ENCODE measurements at places on chromosomes 2 and 18.

GRCh38 chr2:181818840-181819239, 72.7 kb upstream of the ITPRID2 start:
- no peak for DNase-seq

DNA sequence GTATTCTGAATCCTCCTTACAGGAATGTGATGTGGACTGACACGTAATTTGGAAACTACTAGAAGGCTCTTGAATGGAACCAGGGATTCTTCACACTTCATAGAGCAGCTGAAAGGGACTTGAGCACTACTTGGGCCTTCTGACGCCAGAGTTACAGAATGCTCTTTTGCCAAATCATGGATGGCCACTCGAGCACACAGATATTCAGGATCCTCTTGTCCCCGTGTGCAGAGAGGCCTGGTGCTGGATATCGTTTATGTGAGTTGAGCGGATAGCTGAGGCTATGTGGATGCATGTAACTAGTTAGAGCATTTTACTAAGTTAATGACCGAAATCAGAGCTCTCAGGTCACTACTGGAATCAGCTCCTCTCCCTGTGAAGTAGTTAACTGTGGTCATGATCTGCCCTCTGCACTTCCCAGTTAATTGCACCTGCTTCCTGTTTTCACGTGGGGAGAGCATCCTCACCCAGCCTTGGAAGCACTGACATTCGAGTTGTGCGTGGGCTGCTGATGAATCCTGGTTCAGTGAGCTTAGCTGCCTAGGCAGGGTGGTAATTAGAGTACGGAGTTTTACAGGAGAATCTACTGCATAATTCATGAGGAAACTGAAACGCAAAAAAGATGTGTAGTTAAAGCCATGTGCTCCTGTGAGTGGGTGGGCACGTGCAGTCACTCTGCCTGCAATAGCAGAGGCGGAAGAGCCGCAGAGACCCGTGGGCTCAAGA, 5.2 kb upstream of the TPO start:
- no peak for DNase-seq

GRCh38 chr2:166384774-166385173, 9.0 kb upstream of the SCN9A start:
- peak; percentile 12 for DNase-seq

DNA sequence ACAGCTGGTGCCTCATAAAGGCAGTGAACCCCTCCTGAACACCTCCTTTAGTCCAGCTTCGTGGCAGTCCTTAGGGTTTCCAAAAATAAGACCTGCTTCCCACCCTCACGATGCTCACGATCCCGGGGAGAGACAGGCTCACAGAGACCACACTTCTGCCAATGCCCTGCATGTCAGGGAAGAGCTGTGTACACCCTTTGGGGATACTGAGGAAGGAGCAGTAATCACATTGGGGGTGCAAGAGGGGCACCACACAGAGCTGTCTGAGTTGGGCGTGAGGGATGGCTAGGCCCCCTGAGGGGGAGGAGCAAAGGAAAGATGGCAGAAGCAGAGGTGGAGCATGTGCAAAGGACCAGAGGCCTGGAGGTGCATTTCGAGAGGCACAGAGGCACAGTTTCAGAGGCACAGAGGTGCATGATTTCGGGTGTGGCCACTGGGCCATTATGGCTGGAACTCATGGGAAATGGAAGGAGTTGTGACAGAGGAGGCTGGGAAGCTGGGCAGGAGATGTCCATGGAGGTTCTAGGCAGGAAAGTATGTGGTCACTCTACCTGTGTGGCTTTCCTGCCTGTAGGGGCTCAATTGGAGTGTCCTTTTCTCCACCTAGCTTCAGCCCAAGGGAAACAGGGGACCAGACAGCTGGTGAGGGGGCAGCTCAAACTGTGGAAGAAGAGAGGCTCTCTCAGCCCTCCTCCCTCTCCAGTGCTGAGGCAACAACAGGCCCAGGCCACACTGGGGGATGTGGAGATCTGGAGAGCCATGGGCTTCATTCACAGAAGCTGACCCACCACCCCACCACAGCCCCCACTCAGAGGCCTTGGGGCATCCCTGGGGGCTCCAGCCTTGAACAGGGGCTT, 115.9 kb downstream of the CAPN13 start:
- DNase-seq, result no peak

DNA sequence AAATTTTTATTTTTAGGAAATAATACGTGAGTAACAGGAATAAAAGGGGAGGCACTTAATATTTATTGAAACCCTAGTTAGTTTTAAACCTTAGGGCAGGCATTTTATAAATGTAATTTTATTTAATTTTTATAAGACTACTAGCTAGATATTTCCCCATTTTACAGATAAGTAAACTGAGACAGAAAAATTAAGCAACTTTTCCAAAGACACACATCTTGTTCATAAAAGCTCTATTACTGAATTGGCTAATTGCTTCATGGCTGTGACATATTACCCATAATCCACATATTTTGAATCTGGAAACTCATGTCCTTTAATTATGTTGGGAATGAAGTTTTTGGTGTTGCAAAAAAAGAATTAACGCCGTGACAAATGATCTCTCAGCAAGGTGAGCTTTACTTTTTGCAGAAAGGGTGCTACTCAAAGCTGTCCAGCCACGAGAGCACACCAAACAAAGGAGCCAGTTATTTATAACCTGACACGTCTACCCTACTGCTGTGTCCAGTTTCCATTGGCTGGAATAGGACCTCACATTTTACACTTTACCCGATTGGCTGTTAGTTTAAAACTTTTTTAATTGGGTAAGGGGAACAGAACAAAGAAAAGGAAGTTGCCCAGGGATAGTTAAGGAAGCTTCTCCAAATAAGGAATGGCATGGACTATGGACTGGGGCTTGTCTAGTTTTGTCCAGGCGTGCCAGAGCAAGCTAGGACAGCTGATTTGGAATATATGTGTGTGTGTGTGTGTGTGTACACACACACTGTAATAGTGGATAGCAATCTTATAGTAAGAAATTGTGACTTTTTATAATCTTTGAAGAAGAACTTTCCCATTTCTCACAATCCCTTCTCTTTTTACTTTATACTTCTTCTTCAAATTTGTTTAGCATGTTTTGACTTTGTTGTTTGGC, 54.2 kb downstream of the COMMD1 start:
- no peak for DNase-seq

DNA sequence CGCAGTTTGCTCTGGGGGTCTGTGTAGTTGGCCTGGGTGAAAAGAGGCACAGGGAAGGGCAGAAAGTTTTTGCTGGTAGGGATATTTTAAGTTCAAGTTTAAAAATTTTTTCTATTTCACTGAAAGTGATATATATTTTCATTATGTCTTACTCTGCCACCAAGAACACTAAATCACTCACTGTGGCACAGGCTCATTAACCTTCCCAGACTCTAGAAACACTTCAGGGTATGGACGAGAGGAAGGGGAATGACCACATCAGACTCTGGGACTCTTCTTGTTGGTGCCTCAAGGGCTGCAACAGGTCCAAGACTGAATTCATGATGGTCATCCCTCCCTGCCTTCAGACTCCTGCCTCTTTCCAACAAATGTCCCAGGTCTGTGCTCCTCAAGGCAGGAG, 29.0 kb downstream of the INO80C start:
- DNase-seq, result no peak

DNA sequence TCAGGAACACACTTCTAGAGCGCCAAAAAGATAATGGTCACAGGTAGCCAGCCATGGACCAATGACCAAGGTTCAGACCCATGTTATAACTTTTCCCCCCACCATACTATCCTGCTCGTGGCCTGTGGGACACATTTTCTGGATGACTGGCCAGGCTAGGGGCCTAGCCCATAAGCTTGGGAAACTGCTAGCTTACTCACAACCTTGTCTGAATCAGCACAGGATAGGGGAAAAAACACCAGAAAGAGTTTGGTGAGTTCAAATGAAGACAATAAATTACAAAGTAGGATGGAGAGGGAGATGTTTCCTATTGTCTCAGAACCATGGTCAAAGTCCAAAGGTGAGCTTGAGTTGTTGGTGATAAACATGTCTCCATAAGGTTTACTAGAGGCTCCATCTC, 156.3 kb upstream of the CCDC68 start:
- DNase-seq, result no peak

- no peak for DNase-seq
These were observed 320.1 kb upstream of the KYNU start for GRCh38 chr2:142557391-142557790.

GRCh38 chr2:73920577-73921545, 5.8 kb upstream of the DGUOK start:
- DNase-seq, result peak; percentile 95

- no peak for DNase-seq
These were observed 271.6 kb downstream of the ZNF516 start for GRCh38 chr18:76223403-76223802.

- no peak for DNase-seq
These were observed 16.9 kb downstream of the EIF5B start for GRCh38 chr2:99354070-99354469.

DNA sequence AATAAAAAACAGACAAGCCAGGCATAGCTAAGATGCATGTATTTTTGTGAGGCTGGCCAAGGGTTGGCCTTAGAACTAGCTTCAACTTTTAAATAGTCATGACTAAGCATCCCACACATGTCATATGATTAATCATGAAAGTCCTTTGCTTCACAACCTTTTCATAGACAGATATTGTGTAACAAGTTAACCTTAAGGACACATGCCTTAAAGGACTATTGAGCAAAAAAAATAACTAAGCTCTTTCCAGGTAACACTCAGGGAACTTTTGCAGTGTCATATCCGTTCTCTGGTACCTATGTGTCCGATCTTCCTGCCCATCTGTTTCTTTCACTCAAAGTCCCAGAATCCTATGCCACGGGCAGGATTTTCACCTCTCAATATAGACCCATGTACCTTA, 498.4 kb downstream of the STK39 start:
- peak; percentile 42 for DNase-seq

- no peak for DNase-seq
These were observed 3.9 kb downstream of the TP53I3 start for GRCh38 chr2:24080701-24081100.

DNA sequence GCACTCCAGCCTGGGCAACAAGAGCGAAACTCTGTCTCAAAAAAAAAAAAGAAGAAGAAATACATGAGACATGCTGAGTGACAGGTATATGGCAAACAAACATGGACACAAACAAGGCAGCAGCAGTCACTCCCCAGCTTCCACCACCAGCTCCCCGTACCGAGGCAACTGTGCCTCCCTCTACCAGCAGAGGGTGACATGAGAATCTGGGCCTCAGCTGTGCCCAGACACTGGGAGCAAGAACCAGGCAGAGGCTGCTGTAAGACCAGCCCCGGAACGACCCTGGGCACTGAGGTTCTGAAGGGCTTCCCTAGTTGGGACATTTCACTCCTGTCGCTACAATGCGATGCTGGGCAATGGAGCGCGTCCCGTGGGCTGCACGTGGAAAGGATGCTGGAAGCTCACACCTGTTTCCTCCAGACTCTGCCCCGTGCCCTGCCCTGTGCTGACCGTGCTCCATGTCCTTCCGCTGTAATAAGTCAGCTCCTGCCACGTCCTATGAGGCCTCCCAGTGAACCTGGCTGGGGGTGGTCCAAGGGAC, 37.1 kb downstream of the BOK start:
- peak; percentile 56 for DNase-seq

DNA sequence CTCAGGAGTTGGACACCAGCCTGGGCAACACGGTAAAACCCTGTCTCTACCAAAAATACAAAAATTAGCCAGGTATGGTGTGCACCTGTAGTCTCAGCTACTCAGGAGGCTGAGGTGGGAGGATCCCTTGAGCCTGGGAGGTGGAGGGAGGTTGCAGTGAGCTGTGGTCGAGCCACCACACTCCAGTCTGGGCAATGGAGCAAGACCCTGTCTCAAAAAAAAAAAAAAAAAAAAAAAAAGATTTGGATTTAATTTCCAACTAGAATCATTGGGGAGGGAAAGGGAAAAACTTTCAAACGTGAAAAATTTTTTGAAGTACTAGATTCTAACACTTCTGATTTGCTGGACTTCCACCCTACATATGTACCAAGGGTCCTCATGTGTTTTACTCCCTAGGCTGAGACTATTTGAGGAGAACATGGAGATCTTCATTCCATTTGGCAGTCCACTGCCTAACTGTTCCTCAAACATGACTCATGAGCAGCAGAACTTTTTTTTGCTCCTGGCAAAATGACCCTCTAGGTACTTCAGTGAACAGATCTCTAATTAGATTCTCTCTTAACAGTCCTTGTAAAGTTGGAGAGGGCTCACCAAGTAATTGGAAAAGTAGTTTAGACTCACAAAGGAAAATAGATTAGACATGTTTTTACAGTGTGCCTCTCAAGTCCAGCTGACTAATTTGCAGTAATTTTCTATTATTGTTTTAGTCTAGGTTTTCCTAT, 267.6 kb downstream of the METTL4 start:
- no peak for DNase-seq

DNA sequence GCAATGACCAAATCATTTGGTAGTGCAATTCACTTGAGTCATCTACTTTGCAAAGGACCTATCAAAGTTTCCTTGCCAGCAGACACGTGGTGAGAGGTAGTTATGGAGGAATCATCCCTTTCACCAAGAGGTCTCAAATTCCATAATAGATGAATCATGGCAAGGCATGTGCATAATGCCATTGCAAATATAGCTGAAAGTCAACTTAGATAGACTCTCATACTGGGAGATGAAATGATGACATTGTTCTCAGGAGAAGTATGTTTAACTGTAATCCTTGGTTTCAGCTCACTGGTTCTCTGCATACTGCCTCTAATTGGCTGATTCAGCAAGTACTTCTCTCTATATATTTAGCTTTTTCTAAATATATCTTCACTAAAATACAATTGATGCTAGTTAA, 57.2 kb downstream of the CALCRL start:
- DNase-seq, result no peak

GRCh38 chr2:11457935-11458334, 8.0 kb downstream of the E2F6 start:
- DNase-seq, result no peak

GRCh38 chr2:172437419-172438341, 10.3 kb downstream of the ITGA6 start:
- DNase-seq, result no peak

GRCh38 chr2:12074126-12074844, 327.9 kb downstream of the LPIN1 start:
- DNase-seq, result no peak

GRCh38 chr2:46262248-46262938, 34.8 kb upstream of the EPAS1 start:
- DNase-seq, result no peak

- DNase-seq, result no peak
These were observed 239.8 kb downstream of the PDE11A start for GRCh38 chr2:177832611-177833433.

DNA sequence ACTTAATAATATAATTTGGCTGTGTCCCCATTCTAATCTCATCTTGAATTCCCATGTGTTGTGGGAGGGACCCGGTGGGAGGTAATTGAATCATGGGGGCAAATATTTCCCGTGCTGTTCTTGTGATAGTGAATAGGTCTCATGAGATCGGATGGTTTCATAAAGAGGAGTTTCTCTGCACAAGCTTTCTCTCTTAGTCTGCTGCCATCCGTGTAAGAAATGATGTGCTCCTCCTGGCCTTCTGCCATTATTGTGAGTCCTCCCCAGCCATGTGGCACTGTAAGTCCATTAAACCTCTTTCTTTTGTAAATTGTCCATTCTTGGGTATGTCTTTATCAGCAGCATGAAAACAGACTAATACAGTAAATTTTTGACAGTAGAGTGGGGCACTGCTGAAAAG, 102.5 kb upstream of the LTBP1 start:
- DNase-seq, result no peak
